Stimulated activated CD4-positive, alpha-beta T cell treated with anti-CD3 and anti-CD28 coated beads, Interleukin-4, amount 100 ng/mL, for 4 hours (primary cell): ENCODE measurements at places on chromosomes 12 and 14.
A peak's percentile ranks its signal among the peaks of the same experiment; 100 is the strongest.

DNA sequence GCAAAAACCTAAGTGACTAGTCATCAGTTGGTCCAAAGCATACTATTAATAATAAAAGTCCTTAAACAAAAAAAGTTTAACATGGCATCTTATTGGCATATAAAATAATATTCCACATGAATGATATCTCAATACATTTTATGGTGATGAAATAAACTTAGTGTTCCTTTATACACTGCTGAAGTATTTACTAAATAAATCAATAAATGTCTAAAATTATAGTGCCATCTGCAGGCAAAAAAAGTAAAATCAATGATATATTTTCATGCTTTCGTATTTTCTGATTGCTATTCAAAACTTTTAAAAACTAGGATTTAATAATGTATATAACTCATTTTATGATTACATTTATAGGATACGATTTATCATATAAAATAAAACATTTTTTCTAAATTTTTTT, 30.5 kb downstream of the PUS7L start:
- no peak for DNase-seq

DNA sequence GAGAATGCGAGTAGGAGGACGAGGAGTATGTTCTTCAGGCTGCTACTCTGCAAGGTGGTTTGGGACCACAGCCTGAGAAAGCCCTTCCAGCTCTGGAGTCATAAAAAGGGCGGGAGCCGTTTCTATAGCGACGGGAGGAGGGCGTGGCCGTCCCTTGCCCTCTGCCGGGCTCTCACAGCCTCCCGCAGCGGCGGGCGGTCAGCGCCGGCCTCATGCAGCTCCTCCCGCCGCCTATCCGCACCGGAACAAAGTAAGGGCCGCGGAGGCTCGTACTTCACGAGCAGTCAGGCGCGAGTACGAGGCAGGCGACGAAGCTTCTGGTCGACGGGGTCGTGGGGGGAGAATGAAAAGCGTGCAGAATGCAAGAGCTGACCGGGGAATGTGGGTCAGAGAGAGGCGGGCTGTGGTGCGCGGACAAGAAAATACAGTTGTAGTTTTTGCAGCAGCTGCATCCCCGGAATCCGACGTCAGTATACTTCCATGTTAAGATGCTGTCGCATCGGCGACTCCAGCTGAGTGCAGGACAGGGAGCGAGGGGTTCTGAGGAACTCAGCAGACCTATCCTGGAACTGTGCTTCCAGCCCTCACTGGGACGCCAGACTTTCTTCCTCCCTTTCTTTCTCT, at the start of gene DYRK4:
TSS of gene DYRK4 (plus strand) at position 175 of the 624 bp plus-strand sequence. CDS start at position 213, 38 bp downstream.
- no peak for DNase-seq

- no peak for DNase-seq
Observed at GRCh38 chr12:20494851-20495250, 126.5 kb downstream of the PDE3A start.

DNA sequence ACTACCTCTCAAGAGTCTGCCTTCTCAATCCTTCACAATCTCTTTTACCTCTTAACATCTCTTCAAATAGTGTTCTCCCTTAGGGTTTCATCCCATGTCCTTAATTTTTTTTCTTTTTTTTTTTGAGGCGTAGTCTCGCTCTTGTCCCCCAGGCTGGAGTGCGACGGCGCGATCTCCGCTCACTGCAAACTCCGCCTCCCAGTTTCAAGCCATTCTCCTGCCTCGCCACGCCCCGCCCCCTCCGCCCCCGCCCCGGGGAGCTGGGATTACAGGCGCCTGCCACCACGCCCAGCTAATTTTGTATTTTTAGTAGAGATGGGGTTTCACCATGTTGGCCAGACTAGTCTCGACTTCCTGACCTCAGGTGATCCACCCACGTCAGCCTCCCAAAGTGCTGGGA, 7.0 kb upstream of the BCAT1 start:
- DNase-seq: no peak

DNA sequence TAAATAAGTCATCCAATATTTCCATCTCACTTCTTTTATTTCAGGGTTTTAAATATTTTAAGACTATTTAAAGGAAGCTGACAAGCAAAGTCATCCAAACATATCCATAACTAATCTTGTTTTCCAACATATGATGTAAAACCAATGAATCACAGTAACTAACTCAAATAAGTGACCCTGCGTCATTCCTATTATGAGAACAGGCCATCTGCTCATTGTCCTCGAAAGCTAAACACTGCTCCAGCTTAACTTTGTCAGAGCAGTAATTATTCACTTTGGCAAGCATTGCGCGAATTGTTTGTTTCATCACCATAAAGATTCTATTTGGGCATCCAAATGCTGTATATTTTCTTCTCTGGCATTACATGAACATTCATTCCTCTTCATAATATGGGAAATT, 99.1 kb downstream of the CAPZA3 start:
- no peak for DNase-seq

DNA sequence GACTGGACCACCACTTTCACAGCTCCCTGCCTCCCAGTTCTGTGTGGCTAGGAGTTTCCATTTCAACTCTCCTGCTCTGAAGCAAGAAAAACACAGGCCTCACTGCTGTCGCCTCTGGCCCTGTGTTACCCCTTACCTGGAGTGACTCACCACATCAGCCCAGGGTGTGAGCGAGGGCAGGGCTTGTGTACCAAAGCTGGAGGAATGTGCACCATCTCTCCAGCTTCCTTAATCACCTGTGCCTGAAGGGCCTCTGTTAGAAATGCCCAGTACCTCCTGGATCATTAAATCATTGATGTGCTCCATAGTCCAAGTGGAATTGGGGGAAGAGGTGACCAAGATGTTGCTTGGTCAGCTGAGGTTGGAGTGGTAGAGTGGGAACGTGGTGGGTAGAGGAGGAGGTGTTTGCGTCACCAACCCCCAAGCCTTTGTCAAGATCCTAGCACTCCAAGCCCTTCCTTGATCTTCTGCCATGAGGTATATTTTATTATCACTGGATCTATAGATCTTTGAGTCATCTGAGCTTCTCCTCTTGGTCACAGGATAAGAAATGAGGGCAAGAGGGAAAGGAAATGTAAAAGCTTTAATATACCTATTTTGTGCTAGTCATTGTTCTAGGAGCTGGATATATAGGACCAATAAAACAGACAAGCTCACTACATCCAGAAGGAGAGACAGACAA, 51.3 kb downstream of the SSPN start:
- no peak for DNase-seq

GRCh38 chr12:121400332-121401139, 618 bp downstream of the RNF34 start:
- peak; percentile 73 for DNase-seq

DNA sequence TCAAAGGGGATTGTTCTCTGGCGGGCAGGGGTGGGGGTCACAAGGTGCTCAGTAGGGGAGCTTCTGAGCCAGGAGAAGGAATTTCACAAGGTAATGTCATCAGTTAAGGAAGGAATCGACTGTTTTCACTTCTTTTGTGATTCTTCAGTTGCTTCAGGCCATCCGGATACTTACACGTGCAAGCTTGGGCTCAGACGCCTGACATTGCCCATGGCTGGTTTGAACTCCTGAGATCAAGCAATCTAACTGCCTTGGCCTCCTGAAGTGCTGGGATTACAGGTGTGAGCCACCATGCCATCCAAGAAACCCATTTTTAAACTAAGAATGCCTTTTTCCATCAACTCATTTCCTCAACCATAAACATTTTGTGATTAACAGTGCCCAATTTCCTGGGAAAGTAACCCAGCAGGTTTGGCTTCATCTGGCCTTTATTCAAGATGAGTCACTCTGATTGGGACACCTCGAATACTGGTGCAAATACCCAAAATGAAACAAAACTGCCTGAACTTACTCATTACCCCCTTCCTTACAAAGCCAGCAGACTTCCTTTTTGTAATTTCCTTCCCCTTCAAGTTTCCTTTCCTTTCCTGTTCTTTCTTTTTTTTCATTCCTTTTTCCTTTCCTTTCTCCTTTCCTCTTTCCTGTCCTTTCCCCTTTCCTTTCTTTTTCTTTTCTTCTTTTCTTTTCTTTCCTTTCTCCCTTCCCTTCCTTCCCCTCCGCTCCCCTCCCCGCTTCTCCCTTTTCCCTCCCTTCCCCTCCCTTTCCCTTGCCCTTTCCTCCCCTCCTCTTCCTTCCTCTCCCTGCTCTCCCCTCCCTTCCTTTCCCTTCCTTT, 10.2 kb upstream of the RNASE10 start:
- no peak for DNase-seq

DNA sequence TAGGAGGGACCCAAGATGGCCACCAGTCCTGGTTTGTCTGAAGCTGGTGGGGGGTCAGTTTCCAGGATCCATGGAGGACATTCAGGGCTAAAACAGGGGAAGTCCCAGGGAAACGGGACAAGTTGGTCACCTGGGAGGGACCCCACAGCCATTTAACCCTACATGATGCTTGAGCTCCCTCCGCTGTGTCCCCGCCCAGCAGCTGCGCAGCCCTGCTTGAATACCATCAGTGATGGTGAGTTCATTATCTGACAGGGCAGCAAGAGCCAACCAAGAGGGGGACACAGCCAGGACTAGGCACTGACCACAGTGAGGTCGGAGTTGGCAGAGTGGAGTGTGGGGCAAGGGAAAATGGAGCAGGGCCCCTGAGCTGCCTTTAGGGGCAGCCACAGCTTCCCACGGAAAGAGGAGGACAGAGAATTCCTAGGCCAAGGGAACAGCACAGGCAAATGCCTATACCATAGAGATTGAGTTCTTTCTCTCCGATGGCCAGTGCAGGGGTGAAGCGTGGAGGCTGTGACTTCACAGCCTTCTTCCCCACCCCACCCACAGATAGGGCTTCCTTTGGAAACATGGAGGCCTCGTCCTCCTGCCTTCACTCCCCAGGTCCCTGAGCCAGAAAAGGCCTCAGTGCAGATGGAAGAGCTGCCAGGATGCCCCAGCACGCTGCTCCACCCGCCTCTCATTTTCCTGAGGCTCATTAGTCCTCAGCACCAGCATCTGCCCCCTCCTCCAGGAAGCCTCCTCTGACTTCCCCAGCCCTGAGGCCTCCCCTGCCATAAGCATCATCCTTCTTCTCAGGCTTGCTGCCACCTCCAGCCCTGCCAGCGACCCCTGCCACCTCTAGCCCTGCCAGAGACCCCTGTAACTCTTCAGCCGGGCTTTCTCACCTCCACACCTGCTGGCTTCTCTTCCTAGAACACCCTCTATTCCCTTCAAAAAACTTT, 51.4 kb downstream of the CYP46A1 start:
- no peak for DNase-seq

GRCh38 chr14:38342803-38343202, 86.9 kb upstream of the CLEC14A start:
- DNase-seq: no peak

- no peak for DNase-seq
Observed at GRCh38 chr12:120693848-120694247, 6.9 kb downstream of the MLEC start.

GRCh38 chr14:99233222-99234035, 38.6 kb downstream of the BCL11B start:
- DNase-seq: no peak

GRCh38 chr14:50542941-50543418, 10.6 kb upstream of the MAP4K5 start:
- DNase-seq: no peak

DNA sequence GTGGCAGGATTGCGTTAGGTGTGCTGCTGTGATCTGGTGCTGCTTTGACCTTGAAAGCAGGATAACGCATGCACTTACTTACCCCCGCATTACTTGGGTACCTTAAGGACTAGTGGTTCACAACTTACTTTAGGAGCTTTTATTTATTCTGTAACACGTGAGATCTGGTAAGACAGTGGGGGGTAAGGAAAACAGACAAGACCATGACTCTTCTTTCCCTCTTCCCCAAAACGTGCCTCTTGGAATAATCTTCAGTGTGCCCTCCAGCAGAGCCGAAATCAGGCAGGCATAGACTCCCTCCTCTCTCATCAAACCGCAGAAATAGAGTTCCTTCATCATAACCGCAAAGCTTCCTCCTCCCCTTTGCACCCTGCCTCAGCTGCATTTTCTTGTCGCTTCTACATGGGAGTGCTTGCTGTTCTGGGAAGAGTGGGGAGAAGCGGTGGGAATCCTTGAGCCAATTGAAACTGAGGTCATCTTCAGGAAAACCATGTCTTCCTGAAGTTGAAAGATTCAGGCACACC, 43.4 kb downstream of the RAD52 start:
- DNase-seq: no peak

GRCh38 chr12:113658006-113658655, 186.5 kb upstream of the LHX5 start:
- no peak for DNase-seq

DNA sequence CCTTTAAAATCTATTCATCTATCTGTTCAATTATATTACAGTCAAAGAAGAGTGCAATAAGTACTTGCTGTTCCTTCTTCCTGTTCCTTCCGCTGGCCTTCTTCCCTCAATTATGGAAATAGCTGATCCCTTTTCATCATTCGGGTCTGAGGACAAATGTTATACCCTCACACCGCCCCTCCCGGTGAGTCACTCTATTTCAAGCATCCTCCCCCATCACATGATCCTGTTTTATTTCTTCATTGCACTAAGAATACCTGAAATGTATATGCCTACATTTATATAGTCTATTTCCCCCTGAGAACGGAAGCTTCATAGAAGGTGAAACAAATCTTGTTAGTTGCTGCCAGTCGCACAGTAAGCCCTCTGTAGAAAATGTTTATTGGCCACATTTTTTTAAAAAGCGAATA, 2.5 kb downstream of the SLC38A1 start:
- peak; percentile 15 for DNase-seq

GRCh38 chr12:109961201-109961600, 35.0 kb downstream of the GIT2 start:
- no peak for DNase-seq

- no peak for DNase-seq
Observed at GRCh38 chr12:29223956-29224543, 75.0 kb downstream of the FAR2 start.

DNA sequence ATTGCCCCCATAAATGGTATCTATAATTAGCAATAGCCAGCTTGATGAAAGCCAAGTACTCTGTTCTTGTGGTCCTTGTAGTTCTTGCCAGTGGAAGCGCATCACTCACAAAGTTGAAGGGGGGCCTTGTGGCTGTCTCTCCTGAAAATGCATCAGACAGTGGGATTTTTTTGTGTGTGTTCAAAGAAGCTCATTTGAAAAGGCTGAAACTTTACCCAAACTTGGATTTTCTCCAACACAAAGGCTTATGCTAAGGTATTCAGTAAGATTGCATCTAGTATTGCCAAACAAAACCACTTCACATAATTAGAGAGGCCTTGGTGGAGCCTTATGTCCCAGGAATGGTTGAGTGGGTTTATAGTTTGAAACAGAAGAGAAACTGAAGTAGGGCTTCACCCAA, 216.7 kb upstream of the TMTC1 start:
- no peak for DNase-seq
